Aorta (tissue), 5 donors: ENCODE measurements at places on chromosomes 5 and 9.

DNA sequence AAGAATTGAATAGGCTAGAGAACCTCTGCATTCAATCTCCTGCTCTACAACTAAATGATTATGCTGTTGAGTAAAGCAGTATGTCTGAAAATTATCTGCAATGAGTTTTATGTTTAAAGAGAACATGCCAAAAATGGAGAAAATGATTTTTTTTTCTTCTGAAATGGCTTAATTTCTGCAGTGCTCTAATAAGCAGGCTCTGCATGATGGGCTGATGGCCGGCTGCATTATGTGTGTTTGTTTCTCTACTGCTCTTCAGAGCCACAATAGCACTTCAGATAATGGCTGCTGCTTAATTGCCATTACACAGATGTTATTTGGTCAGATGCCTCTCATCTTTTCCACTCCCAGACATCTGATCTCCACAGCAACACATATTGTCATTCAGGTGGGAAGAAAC is 286.4 kb upstream of the DMAC1 start:
- no peak for DNase-seq

DNA sequence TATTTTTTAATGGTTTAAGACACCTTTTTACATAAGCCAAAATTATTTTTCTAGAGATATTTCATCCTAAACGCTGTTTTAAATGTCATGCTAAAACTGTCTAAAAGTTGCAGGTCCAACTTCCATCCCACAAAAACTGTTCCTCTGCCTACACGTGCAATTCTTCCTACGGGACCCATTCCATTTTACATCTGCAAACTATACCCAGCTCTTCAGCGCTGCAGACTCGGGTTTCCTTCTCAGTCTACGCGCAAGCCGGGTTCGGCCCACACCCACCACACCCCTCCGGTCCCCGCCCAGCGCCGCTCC is 8.7 kb downstream of the RANBP6 start:
- no peak for DNase-seq

- no peak for DNase-seq
These were observed 136.3 kb upstream of the RASEF start for GRCh38 chr9:83199240-83199639.

- DNase-seq: no peak
These were observed 344.9 kb downstream of the ICE1 start for GRCh38 chr5:5767286-5767928.

DNA sequence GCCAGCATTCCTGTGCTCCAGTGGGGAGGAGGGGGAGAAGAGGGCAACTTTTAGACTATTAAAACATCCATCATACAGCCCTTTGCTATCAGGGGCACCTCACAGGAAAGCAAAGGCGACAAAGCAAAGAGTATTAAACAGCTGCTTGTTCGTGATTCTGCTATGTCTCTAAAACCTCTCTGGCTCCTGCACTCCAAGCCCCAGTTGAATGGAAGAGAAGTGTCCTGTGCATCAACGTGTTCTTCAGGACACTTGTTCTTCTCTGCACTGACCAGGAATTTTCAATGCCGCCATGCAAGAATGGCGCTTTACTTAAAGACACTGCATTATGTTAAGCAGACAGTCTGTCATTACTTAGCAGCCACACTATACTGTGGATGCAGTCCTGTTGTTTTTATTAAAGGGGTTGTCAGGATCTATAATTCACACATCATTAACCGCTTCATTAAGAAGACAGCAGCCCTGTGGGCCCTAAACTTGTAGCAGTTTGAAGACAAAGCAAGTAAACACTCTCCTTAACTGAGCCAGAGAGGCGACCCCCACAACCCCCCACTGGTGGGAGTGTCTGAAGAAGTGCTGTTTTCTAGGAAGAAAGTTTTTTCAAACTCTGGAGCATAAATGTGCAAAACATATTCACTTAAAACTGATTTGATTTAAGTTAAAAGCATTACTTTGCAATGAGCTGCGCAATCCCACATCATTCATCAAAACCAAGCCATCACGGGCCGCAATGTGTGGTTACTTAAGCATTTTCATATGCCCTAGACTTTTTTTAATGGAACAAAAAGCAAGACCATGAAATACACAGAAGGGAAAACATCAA is 164.5 kb downstream of the ZNF608 start:
- DNase-seq: no peak
